Suppressor macrophage treated with lipopolysaccharide for 1 hour (primary cell): ENCODE measurements at places on chromosomes 5 and 9.
A peak's percentile ranks its signal among the peaks of the same experiment; 100 is the strongest.

- no peak for DNase-seq
Observed at GRCh38 chr9:112011051-112011620, 114.5 kb downstream of the UGCG start.

DNA sequence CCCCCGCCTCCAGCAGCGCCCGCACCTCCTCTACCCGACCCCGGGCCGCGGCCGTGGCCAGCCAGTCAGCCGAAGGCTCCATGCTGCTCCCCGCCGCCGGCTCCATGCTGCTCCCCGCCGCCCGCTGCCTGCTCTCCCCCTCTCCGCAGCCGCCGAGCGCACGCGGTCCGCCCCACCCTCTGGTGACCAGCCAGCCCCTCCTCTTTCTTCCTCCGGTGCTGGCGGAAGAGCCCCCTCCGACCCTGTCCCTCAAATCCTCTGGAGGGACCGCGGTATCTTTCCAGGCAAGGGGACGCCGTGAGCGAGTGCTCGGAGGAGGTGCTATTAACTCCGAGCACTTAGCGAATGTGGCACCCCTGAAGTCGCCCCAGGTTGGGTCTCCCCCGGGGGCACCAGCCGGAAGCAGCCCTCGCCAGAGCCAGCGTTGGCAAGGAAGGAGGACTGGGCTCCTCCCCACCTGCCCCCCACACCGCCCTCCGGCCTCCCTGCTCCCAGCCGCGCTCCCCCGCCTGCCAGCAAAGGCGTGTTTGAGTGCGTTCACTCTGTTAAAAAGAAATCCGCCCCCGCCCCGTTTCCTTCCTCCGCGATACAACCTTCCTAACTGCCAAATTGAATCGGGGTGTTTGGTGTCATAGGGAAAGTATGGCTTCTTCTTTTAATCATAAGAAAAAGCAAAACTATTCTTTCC lies 19.3 kb downstream of the CDKN2A start:
- DNase-seq: peak; percentile 86

DNA sequence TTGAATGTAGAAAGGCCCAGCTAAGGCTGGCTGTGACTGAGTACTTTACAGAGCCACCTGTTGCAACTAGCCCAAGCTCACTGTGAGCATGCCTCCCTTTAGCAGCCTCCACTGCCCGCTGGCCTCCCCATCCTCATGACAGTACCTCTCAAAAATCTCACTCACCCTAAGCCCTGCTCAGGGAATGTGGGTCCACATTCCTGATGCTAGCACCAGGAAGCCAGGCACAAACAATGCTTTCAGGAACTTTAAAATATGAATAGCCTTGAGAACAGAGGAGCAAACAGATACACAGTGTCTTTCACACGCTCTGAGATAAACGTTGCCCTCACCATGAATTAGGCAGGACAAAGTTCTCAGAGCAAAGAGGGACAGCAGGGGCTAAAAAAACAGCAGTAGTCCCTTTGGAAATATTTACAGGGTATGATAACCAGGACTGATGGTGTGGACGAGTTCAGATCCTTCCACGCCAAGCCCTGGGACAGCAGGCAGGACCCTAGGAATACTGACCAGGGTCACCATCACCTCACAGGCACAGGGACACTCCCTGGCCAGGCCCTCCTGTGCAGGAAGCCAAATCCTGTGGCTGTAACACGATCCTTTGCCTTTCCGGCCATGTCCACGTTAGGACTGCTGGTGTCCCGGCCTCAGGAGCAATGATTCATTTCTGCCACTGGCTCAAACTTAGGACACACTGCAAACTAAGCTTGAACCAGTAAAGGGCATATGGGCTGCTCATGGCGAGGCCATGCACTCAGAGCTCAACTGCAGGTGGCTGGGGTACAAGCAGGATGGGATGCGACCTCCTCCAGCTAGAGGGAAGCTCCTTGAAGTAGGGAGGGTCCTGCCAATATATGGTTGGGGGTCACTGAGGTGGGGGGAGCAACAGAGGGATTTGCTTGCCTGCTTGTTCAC lies 9.6 kb downstream of the ACSL6 start:
- no peak for DNase-seq

DNA sequence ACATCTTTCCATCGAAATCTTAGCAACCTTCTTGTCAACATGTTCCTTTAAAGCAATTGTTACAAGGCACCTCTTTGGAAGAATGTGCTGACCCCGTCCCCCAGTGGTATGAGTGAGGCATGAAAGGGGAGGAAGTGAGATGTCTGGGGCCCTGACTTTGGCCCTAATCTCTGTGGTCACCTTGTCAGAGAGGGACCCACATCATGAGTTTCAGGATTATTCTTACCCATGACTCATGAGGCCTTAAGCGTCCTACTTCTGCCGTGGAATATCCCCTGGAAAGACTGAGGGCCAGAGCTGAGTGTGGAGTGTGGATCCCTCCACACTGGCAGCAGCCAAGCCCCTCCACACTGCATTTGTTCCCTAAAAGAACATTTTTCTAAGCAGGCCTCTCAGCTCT lies 81.2 kb downstream of the FSTL4 start:
- no peak for DNase-seq
